ENCODE measurements at places on chromosomes 1 and 21.

- DNase-seq, result no peak
These were observed 17.9 kb downstream of the SFT2D2 start for GRCh38 chr1:168243636-168244212.

DNA sequence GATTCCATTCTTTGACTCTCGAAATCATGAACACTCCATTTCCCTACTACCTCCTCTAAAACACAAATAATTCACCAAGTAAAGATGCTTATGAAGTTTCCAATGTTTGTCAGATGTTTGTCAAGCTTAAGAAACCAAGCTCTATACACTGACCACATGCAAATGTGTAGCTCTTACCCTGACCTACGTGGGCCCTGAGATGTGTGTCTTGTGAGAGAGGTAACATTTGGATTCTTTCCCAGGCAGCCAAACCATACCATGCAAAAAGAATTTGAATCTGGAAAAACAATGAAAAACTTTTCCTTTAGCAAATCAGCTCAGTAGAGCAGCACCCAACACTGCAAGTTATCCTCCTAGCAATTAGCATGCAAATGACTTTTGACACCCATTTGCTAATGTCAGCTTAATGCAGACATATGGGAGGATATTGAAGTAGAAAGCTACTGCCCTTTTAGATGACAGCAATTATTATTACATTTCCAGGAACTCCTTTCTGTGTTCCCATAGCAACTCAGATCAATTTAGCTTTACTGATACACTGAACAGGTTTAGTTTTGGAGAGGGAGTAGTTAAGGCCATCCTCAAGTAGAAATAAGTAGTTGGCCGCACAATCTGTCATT lies 83.2 kb upstream of the RGS4 start:
- DNase-seq, result no peak

DNA sequence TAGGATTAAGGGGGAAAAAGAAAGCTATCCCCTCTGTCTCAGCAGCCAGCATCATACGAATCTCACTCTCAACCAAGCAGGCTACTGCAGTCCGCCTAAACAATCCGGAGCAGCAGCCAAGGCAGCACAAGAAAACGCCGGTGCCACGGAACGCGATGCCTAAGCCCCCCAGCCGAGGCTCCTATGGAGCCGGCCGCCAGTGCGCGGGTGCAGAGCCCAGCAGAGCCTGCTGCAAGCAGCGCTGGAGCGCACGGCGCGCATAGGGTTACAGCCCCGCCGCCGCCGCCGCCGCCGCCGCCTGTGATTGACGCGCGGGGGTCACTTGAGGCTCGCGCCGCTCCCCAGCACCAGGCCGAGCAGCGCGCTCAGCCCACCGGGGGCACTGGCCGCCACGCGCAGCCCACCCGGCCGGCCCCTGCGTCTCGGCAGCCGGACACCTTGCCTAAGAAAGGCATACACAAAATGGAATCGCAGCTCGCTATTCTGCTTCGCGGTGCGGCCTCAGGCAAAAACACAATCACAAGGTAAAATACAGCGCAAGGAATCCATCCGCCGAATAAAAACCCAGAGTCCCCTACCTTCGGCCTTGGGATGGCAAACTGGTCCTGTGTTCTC lies 780 bp downstream of the HIVEP3 start:
- DNase-seq, result peak; percentile 40

GRCh38 chr1:117685936-117686806 lies 80.3 kb downstream of the TENT5C start:
- DNase-seq, result no peak

GRCh38 chr21:41102281-41102680 lies 65.7 kb upstream of the BACE2 start:
- no peak for DNase-seq

GRCh38 chr1:96820107-96820506 lies 98.5 kb downstream of the PTBP2 start:
- no peak for DNase-seq

- peak; percentile 19 for DNase-seq
These were observed 126.0 kb downstream of the NR5A2 start for GRCh38 chr1:200153277-200154055.

DNA sequence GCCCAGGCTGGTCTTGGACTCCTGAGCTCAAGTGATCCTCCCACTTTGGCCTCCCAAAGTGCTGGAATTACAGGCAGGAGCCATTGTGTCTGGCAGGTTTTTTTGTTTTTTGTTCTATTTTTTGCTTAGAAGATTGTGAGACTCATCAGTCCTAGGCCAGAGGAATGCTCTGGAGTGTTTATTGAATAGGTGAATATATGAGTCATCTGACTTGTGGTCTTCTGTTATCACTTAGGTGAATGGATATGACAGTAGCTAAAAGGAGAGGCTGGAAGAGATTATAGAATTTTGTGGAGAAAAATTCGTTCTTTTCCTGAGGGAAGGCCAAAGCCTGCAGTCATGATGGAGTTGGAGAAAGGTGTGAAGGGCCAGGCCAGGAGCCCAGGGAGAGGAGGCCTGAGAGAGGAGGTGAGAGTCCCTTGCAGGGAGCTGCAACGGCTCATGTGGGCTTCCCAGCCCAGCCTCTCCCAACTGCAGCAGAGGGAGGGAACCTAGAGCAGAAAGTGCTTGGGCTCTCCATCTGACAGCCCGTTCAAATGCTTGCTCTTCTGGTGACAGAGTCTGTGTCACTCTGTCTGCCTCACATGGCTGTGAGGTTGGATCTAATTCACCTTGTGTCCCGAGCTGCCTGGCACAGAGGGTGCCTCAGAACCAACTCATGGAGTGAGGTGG lies 31.6 kb upstream of the ACOT11 start:
- DNase-seq, result no peak

GRCh38 chr1:62175568-62176179 lies 19.0 kb upstream of the L1TD1 start:
- peak; percentile 32 for DNase-seq

DNA sequence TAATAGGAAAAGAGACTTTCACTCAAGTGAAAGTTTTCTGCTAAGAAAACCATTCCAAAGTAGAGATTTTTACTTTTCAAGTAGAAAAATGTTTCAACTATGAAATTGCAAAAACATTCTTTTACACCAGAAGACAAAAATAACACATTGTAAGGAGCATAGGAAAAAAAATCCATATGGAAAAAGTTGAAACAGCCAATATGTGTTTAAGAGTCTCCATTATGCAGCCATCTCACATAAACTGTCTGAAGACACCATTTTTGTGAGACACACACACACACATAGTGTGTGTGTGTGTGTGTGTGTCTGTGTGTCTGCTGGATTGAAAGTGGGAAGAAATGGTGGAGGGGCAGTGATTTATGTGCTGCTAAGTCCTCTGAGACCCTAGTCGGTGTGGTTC lies 162.1 kb downstream of the HHAT start:
- DNase-seq, result no peak

- no peak for DNase-seq
These were observed 75.0 kb downstream of the DNM3 start for GRCh38 chr1:171916315-171916771.

GRCh38 chr21:18007121-18007520 lies 188.0 kb upstream of the C21orf91 start:
- no peak for DNase-seq

- no peak for DNase-seq
These were observed 10.2 kb downstream of the ATP1A2 start for GRCh38 chr1:160125746-160126145.

GRCh38 chr1:107941123-107941522 lies 23.9 kb downstream of the VAV3 start:
- DNase-seq, result no peak

DNA sequence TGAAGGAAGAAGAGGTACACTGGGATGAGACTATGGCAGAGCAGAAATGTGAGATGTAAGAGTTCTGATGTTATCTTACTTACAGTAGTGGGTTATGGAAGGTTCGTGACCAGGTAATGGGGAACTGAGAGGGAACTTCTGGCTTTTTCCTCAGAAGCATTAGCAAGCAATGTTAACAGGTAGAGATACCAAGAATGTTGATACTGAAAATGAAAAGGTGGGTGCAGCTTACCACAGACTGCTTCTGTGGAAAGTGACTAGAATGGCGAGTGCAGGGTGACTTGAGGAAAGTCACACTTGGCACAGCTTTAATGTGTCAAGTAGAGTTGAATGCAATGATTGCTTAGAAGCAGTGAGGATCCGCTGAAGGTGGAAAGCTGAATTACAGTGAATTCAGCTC lies 70.8 kb downstream of the PLA2G4A start:
- DNase-seq, result no peak

- DNase-seq, result no peak
These were observed 411.4 kb downstream of the HLX start for GRCh38 chr1:221290669-221291068.

- no peak for DNase-seq
These were observed 66.9 kb downstream of the PHTF1 start for GRCh38 chr1:113692342-113692741.

GRCh38 chr1:246750752-246751151 lies 26.5 kb downstream of the SCCPDH start:
- no peak for DNase-seq

DNA sequence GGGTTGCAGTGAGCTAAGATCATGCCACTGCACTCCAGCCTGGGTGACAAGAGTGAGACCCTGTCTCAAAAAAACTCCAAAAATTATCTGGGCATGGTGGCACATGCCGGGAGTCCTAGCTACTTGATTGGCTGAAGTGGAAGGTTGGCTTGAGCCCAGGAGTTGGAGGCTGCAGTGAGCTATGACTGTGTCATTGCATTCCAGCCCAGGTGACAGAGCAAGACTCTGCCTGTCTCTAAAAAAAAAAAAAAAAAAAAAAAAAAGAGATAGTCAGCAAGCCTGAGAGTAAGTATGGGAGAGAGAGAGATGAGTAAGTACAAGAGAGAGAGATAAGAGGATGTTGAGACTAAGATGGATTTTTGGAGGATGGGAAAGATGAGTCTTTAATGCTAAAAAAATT lies 180.8 kb upstream of the CACYBP start:
- DNase-seq, result no peak

GRCh38 chr1:59309795-59310548 lies 13.1 kb downstream of the FGGY start:
- no peak for DNase-seq

Measured in activated CD8-positive, alpha-beta memory T cell treated with anti-CD3 and anti-CD28 coated beads, Interleukin-2, amount 50 U/mL, for 4 hours (primary cell).